ENCODE measurements at places on chromosomes 16 and 17. TPM values are rescaled to one million over a fixed set of nuclear protein-coding genes. Genes with fewer than 3 reads are reported as not detected.
A peak's percentile ranks its signal among the peaks of the same experiment; 100 is the strongest.

- no peak for DNase-seq
Observed at GRCh38 chr16:88614818-88615580, 23.4 kb upstream of the IL17C start.

TMEM114 gene
- not detected for total RNA-seq

GRCh38 chr16:46658925-46659324 is 30.1 kb downstream of the VPS35 start:
- DNase-seq, result no peak

DNA sequence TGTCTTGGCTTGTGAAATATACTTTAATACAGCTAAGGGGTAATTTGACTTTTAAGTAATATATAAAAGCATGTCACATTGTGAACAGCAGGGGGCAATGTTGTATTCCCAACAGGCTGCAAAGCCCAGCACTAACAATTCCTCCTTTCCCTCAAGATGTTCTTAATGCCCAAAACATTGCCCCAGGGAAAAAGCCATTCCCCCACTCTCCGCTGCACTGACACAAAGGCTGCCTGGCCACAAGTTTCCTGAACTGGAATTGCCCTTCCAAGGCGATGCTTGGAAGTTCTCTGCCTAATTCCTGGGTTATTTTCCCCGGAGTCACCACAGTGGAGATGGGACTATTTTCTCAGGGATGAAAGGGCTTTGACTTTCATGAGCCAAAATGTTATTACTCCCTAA is 27.2 kb downstream of the CLEC16A start:
- peak; percentile 63 for DNase-seq

DNA sequence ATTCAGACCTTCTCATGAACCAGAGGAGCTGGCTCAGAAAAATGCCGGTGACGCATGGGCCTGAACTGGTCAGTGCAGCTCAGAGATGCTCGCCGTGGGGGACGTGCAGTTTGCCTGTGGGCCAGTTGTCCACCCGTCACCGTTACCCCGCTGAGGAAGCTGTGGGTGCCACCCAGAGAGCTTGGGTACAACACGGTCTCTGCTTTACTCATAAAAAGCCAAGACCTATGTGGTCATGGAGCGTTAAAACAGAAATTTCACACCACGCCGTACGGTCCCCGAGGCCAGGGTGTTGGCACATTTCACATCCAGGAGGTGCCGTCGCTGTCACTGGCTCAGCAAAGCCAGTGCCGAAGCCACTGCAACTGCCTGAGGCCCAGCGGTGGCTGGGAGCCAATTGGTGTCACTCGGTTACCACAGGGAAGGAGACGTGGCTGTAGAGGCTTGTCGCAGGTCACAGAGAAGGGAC is 120.9 kb downstream of the METRNL start:
- no peak for DNase-seq

DNA sequence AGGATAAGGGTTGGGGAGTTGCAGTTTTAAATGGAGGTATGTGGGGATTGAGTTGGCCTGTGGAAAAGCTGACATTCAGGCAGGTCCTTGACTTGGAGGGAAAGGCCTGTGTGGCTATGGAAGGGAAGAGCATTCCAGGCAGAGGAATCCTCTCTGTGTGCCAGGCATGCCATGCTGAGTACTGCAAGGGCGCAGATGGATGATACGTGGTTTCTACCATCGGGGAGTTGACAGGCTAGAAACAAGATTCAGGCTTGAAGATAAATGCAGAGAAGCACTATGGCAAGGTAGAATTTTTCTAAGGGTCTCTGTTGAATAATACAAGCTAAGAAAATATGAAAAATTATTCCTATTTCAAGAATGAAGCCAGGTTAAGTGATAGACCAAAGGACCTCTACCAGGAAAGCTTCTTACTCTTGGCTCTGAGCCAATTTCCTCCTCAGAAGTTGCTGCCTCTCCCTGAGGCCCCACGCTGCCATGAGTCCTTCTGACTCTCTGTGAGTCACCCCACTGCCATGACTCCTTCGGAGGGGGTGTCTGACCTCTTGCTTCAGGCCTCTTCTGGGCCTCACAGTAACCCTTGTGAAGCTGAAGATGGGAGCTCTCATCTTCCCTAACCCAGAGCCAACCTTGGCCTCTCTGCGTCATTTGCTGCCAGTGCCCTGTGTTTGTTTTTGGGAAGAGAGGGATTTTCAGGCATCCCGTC is 75.8 kb downstream of the WNT3 start:
- DNase-seq, result no peak

RASD1 gene
- total RNA-seq, result 2.9 TPM

DNA sequence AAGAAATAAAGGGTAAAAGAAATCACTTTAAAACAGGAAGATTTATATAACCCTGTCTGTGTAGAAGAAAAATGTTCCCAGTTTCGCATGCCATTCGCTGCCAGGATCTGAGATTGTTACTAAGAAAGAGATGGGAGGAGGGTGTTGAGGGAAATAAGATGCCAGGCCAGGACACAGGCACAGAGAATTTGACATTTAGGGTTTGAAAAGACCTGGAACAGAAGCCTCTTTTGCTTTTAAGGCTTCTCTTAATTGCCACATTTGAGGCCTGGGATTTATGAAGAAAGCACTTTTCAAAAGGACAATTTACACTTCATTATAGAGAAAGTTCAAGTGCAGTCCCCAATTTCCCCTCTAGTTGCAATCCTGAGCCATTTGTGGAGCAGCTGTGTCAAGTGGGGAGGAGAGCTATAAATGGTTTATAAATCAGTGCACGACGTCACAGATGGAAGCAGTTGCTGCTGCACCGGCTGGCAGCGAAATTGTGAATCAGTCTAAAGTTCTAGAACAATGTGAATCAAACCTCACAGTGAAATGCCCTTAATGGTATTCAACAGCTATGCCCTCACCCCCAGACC is 26.5 kb upstream of the C16orf87 start:
- DNase-seq, result no peak

DNA sequence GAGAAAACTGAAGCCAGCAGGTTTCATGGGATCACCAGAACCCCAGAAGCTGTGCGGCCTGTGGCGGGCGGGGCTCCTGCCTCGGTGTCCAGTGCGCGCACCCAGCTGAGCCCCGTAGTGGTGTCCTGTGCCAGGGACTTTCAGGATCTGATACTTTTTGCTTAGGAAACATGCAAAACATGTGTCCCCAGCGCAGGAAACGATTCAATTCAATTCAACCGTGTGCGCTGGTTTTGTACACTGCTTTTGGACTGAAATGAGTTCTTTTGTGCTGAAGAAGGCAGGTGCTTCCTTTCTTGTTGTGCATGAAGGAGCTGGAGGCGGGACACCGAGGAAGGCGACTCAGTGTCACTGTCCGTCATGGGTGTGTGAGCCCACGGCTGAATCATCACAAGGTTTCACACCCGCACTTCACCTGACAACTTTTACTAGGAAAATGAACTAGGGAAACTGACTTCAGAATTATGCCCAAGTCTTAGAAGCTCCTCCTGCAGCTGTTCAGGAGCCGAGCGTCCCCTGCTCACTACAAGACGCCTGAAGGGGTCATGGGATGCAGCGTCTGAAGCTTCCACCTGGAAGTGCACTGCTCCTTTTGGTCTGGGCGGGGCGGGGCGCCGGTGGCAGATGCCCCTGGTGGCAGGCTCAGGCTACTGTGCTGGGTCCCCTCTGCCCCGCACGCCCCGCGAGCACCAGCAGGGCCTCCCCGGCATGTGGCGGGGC is 31.4 kb upstream of the ZNF750 start:
- DNase-seq, result no peak

All from glomerular endothelial cell (primary cell).